ENCODE measurements at places on chromosomes 7 and 10.

DNA sequence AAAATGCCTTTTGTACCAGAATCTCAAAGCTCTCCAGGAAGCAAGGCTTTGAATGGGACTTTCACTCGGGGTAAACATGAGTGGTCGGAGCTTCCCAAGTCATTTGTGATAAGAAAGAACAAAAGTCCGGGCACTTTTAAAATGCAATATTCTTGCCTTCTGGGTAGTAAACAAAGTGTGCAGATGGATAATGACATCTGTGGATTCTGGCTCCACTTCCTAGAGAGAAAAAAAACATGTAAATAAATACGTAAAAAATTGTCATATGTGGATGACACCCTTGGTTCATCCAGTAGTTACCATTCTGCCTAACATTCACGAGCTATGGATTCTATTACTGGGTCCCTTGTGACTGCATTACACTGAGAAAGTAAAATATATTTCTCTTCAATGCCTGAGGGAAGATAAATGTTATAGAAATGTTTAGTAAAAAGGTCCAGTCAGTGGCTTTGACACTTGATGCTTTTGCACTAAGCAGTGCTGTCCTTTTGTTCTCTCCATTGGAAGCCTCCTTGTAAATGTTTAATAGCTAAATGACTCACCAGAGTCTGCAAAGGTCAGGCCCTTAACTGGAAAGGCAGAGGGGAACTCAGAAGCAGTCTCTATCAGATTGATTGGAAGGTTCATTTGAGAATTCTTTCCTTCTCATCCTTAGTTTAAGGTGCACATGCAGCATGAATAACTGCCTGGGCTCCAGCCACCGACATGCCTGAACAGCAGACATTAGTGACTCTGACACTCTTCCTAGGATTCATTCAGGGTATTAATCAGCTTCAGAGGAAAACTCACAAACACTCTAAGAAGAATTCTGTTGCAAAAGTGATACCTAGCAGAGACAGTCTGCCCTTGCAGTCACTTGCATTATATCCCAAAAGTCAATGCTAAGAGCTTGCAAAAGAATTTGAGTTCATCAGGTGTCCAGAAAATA is 11.7 kb upstream of the EDRF1 start:
- DNase-seq, result no peak

DNA sequence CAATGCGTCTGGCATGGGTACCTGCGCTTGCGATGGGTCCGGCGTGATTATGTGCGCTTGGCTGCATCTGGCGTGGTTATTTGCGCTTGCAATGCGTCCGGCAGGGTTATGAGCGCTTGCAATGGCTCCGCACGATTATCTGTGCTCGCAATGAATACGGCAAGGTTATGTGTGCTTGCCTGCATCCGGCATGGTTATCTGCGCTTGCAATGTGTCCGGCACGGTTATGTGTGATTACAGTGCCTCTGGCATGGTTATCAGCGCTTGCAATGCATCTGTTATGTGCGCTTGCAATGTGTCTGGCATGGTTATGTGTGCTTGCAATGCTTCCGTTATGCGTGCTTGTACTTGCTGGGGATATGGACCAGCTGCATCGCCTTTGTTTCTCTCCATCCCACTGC is 37.7 kb downstream of the RBAK start:
- no peak for DNase-seq

GRCh38 chr7:18788026-18788425 is 292.5 kb downstream of the HDAC9 start:
- no peak for DNase-seq

DNA sequence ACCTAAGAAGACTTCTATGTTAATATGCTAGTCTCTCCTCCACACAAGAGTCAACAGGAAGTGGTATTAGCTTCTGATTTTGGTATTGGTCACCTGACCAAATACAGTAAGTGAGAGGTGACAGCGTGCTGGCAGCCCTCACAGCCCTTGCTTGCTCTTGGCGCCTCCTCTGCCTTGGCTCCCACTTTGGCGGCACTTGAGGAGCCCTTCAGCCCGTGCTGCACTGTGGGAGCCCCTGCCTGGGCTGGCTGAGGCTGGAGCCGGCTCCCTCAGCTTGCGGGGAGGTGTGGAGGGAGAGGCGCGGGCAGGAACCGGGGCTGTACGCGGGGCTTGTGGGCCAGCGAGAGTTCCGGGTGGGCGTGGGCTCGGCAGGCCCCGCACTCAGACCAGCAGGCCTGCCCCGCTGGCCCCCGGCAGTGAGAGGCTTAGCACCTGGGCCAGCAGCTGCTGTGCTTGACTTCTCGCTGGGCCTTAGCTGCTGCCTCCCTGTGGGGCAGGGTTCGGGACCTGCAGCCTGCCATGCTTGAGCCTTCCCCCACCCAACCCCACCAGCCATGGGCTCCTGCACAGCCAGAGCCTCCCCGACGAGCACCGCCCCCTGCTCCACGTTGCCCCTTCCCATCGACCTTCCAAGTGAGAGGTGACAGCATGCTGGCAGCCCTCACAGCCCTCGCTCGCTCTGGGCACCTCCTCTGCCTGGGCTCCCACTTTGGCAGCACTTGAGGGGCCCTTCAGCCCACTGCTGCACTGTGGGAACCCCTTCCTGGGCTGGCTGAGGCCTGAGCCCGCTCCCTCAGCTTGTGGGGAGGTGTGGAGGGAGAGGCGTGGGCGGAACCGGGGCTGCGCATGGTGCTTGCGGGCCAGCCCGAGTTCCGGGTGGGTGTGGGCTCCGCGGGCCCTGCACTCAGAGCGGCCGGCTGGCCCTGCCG is 4.2 kb upstream of the ACSL5 start:
- no peak for DNase-seq

DNA sequence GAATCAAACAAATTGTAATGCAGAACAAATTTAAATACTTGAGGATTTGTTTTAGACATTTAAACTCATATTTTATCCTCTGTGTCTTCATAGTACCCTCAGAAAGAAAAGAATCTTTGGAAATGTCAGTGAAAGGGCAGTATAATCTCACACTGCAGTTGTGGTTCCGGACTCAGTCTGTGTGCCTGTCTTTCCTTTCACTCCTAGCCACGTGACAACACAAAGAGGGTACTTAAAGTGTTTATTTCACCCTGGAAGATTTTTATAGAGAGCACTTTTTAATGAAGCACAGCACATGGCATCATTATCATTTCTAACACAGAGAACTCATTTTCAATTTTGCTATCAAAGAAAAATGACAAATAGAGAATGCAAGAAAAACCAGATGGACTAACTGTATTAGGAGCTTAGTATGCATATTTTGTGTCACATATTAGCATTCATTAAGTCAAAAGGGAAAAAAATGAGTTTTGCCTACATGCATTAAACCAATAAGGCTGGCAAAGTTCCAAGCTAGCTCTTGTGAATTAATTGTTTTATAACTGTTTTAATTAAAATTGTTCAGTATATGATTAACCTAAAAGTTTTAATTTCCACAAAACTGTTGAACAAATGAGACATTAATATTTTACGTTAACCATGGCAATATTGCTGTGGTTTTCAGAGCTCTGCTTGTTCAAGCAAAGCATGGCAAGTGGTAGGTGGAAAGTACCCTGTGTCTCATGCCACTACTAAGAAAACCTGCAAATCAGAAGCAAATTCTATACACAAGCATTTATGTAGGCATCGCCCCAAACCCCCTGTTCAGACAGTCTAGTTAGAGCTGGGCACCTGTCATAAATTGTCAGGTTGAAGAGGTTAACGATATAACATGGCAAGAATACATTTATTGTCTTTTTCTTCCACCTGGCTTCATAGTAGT is 65.9 kb downstream of the AUTS2 start:
- no peak for DNase-seq

DNA sequence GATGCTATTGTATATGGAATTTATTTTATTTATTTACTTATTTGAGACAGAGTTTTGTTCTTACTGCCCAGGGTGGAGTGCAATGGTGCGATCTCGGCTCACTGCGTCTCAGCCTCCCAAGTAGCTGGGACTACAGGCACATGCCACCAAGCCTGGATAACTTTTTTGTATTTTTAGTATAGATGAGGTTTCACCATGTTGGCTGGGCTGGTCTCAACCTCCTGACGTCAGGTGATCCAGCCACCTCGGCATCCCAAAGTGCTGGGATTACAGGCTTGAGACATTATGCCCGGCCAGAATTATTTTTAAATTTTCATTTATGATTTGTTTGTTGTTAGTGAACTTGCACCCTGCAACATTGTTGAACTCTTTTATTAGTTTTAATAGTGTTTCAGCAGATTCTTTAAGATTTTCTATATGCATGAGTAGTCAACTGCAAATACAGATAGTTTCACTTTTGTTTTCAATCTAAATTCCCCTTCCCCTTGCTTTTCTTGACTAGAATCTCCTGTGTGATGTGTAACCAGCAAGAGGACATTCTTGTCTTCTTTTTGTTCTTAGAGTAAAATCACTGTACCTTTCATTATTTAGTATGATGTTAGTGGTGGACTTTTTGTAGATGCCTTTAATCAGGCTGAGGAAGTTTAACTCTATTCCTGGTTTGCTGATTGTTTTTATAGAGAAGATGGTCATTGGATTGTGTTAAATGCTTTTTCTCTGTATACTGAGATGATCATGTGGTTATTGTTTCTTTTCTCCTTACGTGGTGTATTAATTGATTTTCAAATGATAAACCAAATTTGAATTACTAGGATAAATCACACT is 27.8 kb downstream of the ZNF33A start:
- DNase-seq, result no peak
